Dermis microvascular lymphatic vessel endothelial cell (primary cell): ENCODE measurements at places on chromosomes 7 and 10. TPM values are rescaled to one million over a fixed set of nuclear protein-coding genes. Genes with fewer than 3 reads are reported as not detected.

DNA sequence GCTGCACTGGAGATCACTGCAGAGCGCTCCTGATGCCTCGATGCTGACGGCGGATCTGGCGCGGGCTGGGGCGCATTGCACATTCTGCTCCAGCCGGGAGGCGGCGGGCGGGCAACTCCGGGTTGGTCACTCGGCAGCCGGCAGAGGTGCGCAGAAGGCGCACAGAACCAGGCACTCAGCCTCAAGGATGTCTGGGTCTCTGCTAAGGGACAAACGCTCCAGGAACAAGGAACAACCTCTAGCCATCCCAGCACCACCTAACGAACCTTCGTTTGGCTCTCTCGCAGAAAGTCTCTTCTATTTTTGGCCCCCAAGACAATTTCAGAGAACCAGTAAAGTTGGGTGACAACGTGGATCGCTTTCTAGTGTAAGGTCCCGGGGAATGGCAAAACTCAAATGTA, 254.6 kb downstream of the OTUD1 start:
- DNase-seq = no peak

DNA sequence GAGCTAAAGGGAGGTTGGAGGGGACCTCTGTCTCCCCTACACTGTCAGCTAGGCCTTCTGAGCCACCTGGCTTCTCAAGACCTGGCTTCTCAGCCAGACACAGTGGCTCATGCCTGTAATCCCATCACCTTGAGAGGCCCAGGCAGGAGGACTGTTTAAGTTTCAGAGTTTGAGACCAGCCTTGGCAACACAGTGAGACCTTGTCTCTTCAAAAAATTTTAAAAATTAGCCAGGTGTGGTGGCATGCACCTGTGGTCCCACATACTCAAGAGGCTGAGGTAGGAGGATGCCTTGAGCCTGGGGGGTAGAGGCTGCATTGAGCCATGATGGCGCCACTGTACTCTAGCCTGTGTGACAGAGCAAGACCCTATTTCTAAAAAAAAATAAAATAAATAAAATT, 33.1 kb downstream of the PIP4K2A start:
- DNase-seq = no peak

DNA sequence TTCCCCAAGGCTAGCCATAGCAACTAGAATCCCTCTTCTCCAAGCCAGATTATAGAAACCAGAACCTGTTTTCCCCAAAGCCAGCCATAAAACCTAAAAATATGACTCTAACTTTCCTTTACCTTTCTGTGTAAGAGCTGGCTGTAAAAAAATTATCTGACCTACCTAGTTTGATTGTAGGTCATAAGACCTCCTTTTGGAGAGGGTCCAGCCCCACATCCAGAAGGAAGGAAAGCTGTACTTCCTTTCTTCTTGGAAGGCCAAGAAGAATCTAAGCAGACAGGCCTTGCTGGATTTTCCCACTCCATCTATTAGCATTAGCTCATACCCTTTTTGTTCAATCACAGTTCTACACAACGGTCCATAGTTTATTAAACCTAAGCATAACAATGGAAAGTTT, 1006.3 kb downstream of the SORCS3 start:
- no peak for DNase-seq

DNA sequence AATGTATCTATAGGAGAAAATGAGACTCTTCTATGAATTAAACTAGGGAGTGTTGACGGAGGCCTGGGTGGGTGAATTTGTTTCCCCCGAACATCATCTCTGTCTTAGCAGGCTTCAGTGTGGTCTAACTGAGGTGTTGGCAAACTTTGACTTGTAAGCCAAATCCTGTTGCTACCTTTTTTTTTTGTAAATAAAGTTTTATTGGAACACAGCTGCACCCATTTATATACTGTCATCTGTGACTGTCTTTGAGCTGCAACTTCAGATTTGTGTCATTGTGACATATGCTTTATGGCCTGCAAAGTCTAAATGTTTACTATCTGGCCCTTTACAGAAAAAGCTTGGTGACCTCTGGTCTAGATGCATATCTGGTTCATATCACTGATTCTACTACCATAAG, 455.9 kb downstream of the LRMDA start:
- no peak for DNase-seq

DNA sequence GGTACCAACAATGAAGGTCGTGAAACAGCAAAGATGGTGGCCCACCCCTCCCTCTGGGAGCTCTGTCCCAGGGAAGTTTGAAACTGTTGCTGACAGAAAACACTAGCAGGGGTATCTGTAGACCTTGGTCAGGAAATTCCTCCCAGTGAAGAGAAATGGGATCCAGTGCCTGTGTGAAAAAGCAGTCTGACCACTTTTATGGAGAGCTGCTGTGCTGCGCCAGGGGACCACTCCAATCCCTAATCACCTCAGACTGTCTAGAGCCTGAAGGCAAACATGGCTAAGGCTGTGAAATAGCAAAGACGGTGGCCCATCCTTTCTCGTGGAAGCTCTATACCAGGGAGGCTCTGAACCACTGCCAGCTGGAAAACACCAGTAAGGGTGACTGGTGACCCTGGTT, 38.3 kb upstream of the TMEM140 start:
- no peak for DNase-seq

DNA sequence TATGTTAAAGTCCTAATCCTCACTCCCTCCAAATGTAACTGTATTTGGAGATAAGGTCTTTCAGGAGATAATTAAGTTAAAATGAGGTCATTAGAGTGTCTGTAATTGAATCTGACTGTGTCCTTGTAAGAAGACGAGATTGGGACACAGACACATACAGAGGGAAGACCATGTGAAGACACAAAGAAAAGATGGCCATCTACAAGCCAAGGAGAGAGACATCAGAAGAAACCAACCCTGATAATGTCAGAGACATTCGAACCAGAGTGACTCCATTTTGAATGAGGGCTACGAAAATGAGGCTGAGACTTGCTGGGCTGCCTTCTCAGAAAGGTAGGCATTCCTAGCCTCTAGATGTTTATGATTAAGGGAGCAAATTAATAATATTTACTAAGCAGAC, 542 bp upstream of the SAMD9L start:
- DNase-seq = no peak

DNA sequence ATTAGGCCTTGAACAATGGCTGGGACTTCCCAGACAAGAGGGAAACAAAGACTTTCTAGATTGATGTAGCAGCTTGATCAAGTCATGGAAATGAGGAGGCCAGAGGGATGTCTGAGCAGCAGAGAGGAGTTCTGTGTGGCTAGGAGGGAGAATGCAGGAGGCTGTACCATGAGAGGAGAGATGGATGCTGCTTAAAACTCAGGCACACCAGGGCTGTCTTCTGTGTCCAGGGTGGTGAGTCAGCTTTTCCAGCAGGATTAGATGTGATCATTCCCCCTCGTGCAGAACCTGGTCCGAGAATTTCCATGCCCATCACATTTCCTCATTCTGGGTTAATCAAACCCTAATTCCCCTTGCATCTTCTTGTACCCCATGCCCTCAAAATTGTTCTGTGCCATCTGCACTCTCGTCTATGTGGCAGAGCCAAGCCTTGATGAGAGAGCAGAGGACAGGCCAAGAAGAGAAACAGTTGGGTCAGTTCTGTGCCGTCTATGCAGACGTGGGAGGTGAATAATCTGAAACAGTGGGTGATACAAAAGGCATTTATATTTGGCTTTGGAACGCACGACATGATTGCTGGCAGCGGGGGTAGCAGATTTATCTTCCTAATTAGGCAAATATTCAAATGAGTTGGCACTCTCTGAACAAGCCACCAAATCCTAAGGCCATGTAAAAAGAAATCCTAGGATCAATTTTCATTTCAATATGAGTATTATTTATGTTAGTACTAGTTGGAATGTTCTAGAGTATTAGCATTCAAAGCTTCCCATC, 160.7 kb downstream of the TMEM178B start:
- no peak for DNase-seq

DNA sequence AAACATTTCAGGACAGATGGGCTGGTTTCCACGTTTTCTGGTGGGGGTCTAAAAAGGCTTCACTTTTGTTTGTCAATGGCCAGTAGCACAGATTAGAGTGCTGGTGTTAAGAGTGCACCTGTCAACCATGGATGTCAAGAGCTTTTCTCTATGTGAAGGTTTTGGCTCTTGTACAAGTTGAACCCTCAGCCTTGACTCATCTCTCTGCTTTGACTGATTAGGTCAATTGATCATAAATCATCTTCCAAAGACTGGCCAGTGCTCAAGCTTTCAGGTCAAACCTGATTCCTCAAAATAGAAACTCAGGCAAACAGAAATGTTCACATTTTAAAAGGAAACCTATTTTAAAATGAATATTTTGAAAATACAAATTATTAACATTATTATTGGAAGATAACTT, 59.6 kb upstream of the SP4 start:
- DNase-seq = no peak

DNA sequence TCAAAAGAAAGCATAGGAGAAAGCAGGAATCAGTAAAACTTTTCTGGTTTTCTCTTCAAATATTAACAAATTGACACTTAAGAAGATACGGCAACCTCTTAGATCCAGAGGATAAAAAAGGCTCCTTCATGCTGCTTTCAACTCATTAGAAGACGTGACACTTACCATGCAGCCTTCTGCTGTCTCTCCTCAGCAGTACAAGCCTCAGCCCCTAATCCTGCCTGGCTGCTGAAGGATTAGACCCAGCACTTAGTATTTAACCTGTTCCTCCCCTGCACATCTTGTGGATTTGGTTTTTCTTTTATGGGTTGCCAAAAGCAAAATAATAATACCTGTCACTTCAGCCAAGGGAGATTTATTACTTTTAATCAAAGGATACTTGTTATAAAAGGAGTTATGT, 108.4 kb downstream of the LYZL1 start:
- no peak for DNase-seq

GRCh38 chr7:155234950-155235789, 62.5 kb upstream of the INSIG1 start:
- no peak for DNase-seq

The FAM237B gene
- total RNA-seq = not detected in 2 replicates

The FAM25A gene
- total RNA-seq = not detected in 2 replicates

The PLXNA4 gene
- total RNA-seq = 5.3 and 15.4 TPM in 2 replicates

The ANKRD2 gene
- total RNA-seq = 0.13 and 0.26 TPM in 2 replicates

The DPYSL4 gene
- total RNA-seq = 5.6 and 5.8 TPM in 2 replicates

The EXOC6 gene
- total RNA-seq = 292 and 311 TPM in 2 replicates

The EVX1 gene
- not detected in 2 replicates for total RNA-seq

The CYP2C8 gene
- under 0.01 TPM in 1 of 2 replicates, not detected in the other for total RNA-seq
